WERI-Rb-1 (cell line): ENCODE measurements at places on chromosomes 2 and 18.

DNA sequence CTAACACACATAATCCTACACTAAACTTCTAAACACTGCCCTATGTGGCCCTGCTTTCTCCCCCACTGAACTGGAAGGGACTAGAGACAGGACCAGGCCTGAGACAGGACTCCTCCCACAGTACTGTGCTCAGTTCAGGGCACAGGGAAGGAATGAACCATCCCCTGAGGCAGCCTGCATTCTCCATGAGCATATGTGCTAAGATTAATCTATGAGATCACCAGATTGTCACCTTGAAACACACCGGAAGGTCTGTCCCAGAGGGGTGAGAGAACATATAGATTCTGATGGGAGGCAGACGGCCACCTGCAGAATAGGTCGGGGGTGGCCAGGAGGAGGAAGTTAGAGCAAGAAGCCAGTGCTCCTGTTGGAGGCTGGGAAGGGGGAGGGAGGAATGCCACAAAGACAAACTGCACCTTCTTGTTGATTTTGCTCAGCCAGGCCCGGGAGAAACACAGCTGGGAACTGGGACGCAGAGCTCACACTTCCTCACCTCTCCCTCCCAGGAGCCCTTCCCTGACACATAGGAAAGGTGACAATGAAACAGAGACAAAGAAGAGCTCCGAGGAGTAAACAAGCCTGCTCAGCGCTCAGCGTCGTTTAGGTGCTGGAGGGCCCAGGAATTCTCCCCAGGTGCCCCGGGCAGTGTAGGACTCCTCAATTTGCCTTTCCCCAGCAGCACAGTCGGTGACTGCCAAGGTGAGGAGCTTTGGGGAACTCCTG, 52.1 kb downstream of the ZBTB7C start:
- peak; percentile 82 for DNase-seq

- no peak for DNase-seq
Measured at GRCh38 chr18:79902075-79902474, 49.4 kb downstream of the SLC66A2 start.

- no peak for DNase-seq
Measured at GRCh38 chr2:64613276-64613675, 40.4 kb downstream of the SERTAD2 start.

DNA sequence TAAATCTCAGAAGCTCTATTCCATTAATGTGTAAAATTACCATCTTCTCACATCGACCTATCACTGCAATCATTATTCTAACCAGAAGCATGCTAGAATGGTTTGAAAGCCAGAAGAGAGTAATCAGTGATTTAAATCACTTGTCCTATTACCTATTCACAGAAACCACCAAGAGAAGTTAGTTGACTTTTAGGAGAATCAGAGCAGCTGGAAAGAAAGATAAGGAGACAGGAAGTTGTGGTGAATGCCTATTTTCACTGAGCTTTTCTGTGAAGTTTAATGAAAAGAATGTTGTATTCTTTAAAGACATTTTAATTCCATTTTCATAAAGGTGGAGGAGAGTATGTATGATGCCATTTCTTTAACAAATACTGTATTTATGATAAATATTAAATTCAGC, 352.6 kb upstream of the CRIM1 start:
- no peak for DNase-seq

- no peak for DNase-seq
Measured at GRCh38 chr2:236825989-236826510, 256.4 kb downstream of the ACKR3 start.

- no peak for DNase-seq
Measured at GRCh38 chr2:224958462-224958857, 83.8 kb downstream of the DOCK10 start.

GRCh38 chr2:43796206-43796605, 22.4 kb downstream of the DYNC2LI1 start:
- no peak for DNase-seq

DNA sequence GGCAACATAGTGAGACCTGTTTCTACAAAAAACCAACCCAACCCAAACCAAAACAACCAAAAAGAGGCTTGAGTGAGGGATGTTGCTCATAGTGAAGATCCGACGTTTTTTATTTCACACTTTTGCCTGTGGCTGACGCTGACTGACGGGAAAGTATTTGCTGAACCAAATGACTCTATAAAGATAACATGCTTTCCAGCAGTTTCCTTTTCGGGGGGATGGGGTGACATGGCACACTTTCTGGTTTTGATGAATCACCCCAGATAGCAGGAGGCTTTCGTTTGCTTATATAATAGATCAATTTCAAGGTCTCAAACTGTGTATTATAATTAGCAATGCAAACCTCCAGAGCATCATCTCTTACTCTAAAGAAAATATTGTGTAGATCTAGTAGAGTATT, 150.8 kb downstream of the AQP4 start:
- DNase-seq: no peak
